Large intestine (tissue), 12 donors: ENCODE measurements at places on chromosomes 13 and 19.
A peak's percentile ranks its signal among the peaks of the same experiment; 100 is the strongest.

GRCh38 chr19:8494158-8494557 lies 8.3 kb downstream of the PRAM1 start:
- no peak for DNase-seq

DNA sequence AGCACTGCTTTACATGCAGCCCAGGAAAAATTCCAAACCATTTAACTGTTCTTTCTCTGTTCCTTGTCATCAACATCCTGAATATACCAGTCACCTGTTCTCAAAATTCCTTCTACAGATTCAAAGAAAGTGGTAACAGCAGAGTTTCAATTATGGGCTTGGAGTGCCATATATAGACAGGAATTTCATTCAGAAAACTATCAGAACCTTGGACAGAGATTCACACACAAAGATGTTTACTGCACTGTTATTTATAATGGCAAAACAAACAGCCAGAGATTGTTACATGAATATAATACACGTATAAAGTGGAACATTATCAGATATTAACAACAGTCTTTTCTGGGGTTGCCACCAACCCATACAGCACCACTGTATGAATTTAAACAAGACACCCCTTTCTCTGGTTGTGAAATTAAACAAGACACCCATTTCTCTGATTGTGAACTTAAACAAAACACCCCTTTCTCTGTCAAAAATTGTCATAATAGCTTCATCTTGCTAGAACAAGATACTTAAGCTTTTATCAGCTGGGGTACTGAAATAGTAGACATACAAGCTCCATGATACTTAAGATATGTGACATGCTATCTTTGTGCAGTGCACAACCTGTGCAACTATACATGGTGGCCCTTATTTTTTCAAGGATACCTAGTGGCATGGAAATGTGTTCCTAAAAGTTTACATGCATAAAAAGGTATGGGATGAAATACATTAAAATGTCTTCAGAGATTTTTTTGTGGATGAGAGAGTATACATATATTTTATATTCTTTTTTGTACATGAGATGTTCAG lies 12.6 kb downstream of the CACNA1A start:
- no peak for DNase-seq

DNA sequence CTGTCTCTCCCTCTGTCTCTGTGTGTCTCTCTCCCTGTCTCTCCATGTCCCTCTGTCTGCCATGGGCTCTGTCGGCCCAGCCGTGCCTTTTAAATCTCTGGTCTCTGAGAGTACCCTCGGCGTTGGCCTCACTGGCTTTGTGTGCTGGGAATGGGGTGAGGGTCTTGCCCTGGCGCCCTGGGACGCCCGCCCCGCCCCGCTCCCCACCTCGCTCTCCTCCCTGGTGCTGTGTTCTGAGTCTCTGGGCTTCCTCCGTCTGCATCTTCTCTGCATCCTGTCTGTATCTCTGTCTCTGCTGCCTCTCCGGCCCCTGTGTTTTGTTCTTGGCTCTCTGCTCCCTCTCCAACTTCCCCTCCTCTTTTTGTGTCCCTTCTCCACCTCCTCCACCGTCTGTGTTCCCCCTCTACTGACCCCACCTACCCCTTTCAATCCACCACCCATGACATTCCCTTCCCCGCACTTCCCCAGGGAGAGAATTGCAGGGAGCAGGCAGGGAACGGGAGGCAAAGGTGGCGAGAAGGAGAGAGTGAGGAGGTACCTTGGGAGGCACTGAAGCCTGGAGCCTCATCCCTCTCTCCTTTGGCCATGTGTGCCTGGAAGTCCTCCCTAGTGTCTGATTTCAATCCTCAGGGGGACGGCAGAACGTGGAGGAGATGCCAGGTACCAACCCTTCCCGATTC lies 4.0 kb upstream of the MEIS3 start:
- no peak for DNase-seq

- no peak for DNase-seq
These were observed 17.8 kb downstream of the KCTD15 start for GRCh38 chr19:33814181-33815165.

DNA sequence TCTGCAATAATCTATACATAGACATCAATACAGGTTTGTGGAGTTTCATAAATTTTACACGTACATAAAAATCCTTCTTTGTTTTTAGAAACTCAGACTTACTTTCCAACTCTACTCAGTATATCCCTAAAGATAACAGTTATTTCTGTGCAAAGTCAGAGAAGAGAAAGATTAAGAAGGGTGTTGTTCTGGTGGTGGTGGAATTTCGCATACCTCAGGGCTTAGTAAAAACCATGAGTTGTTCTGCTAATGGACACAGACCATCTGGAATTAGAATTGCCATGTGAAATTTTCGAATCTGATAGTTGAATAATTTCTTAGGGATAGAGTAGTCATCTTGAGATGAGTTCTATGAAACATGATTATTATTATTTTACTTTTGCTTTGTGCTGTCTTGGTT lies 102.7 kb downstream of the ZAR1L start:
- no peak for DNase-seq

DNA sequence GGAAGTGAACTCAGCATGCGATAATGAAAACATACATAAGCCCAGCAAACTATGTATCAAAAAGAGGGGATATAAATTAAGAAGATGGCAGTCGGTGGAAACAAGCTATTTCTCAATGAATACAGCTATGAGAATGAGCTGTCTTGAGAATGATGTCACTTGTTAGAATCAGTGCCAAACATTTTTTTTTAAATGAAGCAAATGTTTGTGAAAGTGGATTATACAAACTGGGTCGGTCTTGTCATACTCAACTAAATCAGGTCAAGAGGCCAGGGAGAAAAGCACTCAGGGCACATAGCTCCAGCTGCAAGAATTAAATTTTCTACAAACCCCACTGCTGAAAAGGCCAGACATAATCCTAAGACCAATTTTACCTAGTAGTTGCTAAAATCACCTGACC lies 1048.4 kb downstream of the SLITRK1 start:
- no peak for DNase-seq

- no peak for DNase-seq
These were observed 463 bp upstream of the GPC6 start for GRCh38 chr13:93226065-93226622.

DNA sequence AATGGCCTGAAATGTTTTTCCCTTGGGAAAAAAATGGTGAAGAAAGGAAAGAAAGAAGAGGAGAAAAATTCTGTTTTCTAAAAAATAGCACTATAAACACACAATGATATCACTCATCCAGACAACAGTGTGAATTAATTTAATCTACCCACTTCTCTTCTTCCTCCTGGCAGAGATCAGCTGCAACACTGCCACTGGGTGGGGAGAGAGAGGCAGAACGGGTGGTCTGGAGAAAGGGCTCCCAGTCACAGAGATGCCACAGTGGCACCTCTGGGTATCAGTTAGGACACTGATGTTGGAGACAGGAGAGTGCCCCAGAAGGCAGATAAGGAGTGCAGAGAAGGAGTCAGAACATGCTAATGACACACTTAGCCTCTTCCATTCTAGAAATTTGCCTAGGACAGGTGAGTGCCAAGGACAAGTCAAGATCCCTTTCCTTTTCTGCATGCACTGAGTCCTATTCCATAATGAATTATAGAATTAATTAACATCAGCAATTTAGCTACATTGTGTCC lies 168.6 kb downstream of the SUCLA2 start:
- DNase-seq, result no peak

DNA sequence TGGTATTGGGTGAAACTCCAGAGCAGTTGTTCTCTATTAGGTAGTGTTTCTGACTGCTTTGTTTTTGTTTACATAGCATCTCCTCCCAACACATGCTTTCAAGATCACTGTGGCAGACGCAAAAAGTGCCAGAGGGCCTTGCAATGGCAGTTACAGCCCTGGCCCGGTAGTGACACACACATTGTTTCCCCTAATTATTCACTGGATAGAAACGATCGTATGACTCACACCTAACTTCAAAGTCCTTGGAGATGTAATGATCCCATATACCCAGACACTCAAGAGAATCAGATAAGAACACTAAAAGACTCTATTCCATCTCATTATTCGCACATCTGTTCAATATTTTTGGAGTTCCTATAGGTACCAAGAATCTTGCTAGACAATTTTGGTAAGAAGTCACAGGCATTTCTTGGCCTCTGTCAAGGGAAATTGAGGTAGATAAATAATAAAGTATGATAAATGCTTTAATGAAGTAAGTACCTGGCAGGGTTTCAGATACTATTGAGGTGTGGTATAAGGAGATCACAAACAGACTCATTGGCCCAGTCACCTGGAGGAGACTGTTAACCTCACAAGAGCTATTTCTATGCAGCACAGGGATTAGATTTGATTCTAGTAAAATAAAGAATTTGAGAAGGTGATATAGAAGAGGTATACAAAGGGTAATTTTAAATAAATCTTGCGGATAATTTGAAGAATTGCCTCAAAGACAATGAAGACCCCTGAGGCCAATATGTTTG lies 485.3 kb downstream of the SLITRK6 start:
- no peak for DNase-seq

DNA sequence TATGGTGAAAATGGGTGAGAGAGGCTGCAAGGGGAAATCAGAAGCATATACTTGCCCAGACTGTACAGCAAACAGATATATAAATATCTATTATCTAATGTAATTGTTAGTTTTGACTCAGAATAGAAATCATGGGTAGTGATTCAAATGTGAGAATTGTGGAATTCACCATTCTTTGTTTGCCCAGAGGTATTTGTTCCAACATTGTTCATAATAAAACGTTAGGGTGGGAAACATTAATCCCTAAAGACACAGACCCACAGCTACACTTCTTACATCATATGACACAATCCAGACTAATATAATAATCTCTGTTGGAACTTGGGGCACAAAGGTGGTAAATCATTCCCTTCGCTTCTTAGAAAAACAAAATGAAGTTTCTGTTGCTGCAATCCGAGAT lies 646.5 kb upstream of the SLITRK6 start:
- no peak for DNase-seq

DNA sequence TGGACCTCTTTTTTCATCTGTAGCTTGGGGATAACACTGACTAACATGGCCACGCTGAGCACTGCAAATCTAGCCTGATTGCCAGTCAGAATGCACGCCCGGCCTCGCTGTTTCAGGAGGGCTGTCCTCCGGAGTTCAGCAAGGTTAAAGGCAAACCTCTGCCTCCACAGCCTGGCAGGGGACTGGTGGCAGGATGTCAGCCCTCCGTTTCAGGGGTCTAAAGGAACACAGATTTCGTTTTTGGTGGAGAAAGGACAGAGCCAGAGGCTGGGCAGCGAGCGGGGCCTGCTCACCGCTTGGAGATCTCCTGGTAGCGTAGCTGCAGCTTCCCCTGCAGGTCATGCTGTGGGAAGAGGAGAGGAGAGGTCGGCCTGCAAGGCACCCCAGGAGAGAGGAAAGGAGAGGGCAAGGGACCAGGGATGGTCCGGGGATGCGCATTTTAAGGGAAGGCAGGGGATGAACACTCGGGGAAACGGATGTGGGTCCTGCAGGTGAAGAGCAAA lies 560 bp downstream of the NDUFA7 start:
- DNase-seq, result no peak

DNA sequence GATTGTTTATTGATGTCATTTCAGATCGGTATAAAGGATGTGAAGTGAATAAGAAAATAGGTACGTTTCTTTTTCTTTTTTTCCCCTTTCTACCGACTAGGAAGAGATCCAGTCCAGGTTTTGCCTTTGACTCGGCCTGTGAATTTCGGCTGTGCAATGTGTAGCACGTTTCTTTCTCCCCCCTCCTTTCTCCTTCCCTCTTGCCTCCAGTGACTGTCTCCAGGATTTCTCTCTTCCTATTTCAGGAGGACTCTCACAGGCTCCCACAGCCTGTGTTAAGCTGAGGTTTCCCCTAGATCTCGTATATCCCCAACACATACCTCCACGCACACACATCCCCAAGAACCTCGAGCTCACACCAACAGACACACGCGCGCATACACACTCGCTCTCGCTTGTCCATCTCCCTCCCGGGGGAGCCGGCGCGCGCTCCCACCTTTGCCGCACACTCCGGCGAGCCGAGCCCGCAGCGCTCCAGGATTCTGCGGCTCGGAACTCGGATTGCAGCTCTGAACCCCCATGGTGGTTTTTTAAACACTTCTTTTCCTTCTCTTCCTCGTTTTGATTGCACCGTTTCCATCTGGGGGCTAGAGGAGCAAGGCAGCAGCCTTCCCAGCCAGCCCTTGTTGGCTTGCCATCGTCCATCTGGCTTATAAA lies at the start of gene GPC6:
Gene GPC6 (plus strand): TSS at position 185 of the 657 bp plus-strand sequence.
- DNase-seq, result peak; percentile 90

GRCh38 chr19:45717983-45718650 lies 12.6 kb downstream of the FBXO46 start:
- no peak for DNase-seq

- no peak for DNase-seq
These were observed 10.7 kb downstream of the C19orf25 start for GRCh38 chr19:1468274-1468820.

- DNase-seq, result no peak
These were observed 52.1 kb upstream of the AKAP11 start for GRCh38 chr13:42219876-42220275.

DNA sequence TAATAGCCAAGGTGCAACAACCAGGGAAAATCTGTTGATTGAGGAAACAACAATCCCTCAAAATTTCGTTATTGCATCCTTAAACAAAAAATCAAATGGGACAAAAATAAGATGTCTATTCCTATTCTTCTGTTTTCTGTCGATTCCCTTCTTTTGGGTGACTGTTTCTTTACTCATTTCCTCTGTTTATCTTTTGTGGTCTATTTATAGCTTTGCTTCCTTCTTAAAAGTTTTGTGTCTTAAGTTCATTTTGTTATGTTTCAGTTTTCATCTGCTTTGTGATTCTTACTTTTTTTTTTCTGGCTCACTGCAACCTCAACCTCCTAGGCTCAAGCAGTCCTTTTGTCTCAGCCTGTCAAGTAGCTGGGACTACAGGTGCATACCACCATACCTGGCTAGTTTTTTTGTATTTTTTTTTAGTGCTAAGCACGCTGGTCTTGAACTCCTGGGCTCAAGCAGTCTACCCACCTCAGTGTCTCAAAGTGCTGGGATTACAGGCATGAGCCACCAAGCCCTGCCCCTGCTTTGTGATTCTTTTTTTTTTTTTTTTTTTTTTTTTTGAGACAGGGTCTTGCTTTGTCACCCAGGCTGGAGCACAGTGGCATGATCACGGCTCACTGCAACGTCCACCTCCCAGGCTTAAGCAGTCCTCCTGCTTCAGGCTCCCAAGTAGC lies 10.4 kb downstream of the ZNF146 start:
- DNase-seq, result no peak

DNA sequence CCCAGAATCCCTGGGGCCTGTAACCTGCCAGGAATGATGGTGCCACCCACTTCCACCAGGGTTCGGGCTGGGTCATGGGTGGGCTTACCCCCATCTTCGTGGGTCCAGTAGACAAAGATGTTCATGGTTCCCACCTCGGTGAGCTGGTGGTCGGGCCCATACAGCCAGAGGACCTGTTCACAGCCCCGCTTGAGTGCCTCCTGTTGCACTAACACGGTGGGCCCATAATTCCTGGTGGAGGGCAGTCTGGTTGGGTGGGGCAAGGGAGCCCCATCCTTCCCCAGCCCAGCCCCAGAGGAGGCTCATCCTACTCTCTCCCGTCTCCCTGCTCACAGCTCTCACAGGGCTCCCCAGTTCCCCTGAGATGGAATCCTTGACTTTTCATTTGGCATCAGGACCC lies 13.7 kb downstream of the BCAT2 start:
- DNase-seq, result no peak
